ENCODE measurements at places on chromosomes 12 and 14. TPM values are rescaled to one million over a fixed set of nuclear protein-coding genes. Genes with fewer than 3 reads are reported as not detected.

The LMO3 gene
- total RNA-seq = 0.14 TPM

The MSRB3 gene
- total RNA-seq = 121 TPM

The ACYP1 gene
- total RNA-seq = 7.4 TPM

The AKAP5 gene
- 3.6 TPM for total RNA-seq

The TAS2R42 gene
- not detected for total RNA-seq

The ADCY4 gene
- 0.97 TPM for total RNA-seq

The PSME2 gene
- 63.5 TPM for total RNA-seq

The PPP1R3E gene
- total RNA-seq = 2.3 TPM

The CMA1 gene
- not detected for total RNA-seq

The BAZ1A gene
- 50.3 TPM for total RNA-seq

The OASL gene
- 0.18 TPM for total RNA-seq

The FOXG1 gene
- under 0.01 TPM for total RNA-seq

The DHRS7 gene
- 85.2 TPM for total RNA-seq
